ENCODE measurements at places on chromosomes 6 and 20. TPM values are rescaled to one million over a fixed set of nuclear protein-coding genes. Genes with fewer than 3 reads are reported as not detected.

DNA sequence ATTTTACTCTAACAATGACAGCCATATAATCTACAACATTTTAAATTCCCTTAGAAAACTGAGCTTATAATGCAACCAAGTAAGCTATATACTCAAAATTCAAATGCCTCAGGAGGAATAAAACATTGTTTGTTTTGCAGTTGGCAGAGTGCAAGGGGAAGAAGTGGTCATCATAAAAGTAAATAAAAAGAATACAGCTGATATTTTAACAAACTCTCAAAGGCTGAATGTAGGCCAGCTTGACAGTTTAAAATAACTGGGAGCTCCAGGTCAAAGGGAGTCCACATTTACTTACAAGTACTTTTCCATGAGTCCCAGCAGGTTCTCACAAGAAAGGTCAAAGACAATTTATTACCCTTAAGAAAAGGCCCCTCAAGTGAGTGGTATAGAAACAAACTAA is 589.8 kb downstream of the BCKDHB start:
- no peak overlapping the region for H3K4me3 ChIP-seq
- DNase-seq: no peak
- H3K4me1 ChIP-seq: no peaks in the 10 kb centered on the region
- no peaks in the 10 kb centered on the region for H3K27me3 ChIP-seq
- H3K36me3 ChIP-seq: no peaks in the 10 kb centered on the region

- no peak overlapping the region for H3K4me3 ChIP-seq
- H3K27ac ChIP-seq: no peak overlapping the region
- no peaks in the 10 kb centered on the region for H3K36me3 ChIP-seq
- no peaks in the 10 kb centered on the region for H3K4me1 ChIP-seq
- H3K27me3 ChIP-seq: no peaks in the 10 kb centered on the region
Observed at GRCh38 chr20:32544893-32545840, 40.0 kb downstream of the NOL4L start.

DNA sequence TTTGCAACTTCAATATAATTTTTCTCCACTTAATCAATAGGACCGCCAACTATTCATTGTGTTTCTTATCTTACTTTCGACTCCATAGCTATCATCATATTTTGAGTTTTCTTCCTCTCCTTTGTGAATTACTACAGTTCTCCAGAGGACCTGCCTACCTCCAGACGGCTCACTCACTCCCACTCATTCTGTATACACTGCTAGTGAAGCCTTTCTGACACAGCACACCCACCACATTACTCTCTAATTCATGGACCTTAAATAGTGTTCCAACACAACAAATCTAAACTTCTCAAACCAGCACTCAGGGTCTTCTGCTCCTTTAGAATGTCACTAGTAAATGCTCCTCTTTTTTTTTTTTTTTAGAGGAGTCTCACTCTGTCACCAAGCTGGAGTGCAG is 23.8 kb downstream of the FKBP5 start:
- no peaks in the 10 kb centered on the region for H3K27me3 ChIP-seq
- no peak overlapping the region for H3K4me3 ChIP-seq
- H3K36me3 ChIP-seq: no peaks in the 10 kb centered on the region
- H3K4me1 ChIP-seq: peaks cover 77% of the 10 kb centered on the region
- no peak overlapping the region for H3K27ac ChIP-seq

POPDC3 gene
- total RNA-seq: not detected

GNAS gene
- total RNA-seq: 1,525 TPM

DNA sequence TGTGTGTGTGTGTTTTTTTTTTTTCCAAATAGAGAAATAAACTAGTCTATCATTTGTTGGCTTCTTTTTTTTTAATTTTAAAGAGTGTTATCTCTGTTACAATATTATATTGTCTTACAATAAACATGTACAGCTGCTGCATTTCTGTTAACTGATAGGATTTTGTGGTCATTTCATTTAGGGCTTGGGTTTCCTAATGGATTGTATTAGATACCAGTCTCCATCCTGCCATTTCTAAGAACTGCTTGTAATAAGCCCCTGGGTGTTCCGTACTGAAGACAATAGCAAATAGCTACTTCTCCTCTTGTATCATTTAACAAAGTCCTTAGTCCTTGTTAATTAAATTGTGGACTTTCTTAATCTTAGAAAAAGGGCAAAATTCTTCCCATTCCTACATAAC is 45.7 kb downstream of the SOBP start:
- H3K4me1 ChIP-seq: no peaks in the 10 kb centered on the region
- H3K27me3 ChIP-seq: no peaks in the 10 kb centered on the region
- no peaks in the 10 kb centered on the region for H3K36me3 ChIP-seq
- no peak for DNase-seq
- no peak overlapping the region for H3K4me3 ChIP-seq
- no peak overlapping the region for H3K27ac ChIP-seq

DNA sequence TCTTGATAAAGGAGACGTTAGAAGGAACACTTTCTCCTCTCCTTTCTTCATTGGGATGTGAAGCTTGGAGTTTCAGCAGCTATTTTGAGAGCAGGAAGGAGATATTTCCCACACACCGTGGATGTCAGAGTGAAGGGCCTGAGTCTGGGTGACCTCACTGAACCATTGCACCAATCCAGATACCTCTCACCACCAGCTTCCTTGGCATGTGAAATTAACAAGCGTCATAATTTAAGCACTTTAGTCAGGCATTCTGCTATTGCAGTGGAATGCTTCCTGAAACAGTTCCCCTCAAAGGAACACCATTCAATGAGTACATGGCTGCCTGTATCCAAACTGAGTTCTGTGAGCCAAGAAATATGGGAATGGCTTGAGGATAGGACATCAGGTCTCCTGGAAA is 83.7 kb downstream of the CHMP4B start:
- no peak overlapping the region for H3K27ac ChIP-seq
- no peaks in the 10 kb centered on the region for H3K36me3 ChIP-seq
- DNase-seq: no peak
- H3K27me3 ChIP-seq: no peaks in the 10 kb centered on the region

Data from adrenal gland (tissue), 19 donors.